HFF-Myc (cell line): ENCODE measurements at places on chromosomes 4 and X.
A peak's percentile ranks its signal among the peaks of the same experiment; 100 is the strongest.

DNA sequence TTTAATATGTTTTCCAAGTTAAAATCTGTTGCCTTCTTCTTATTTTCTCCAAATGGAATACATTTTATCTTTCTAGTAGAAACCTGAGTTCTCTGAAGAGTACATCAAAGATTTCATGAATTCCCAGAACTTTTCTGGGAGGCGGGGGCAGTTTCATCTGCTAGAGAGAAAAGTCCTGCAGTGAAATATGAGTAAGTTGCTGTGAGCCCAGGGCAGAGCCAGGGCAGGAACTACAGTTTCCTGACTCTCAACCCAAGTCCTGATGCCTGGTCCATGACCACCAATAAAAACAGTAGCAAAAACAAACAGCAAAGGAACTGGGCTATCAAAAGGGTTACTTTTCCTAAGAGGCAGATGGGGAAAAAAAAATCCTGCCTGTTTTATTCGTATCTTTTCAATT, 239.4 kb upstream of the CTSO start:
- DNase-seq, result no peak

- no peak for DNase-seq
These were observed 334 bp upstream of the POU4F2 start for GRCh38 chr4:146638333-146638785.

DNA sequence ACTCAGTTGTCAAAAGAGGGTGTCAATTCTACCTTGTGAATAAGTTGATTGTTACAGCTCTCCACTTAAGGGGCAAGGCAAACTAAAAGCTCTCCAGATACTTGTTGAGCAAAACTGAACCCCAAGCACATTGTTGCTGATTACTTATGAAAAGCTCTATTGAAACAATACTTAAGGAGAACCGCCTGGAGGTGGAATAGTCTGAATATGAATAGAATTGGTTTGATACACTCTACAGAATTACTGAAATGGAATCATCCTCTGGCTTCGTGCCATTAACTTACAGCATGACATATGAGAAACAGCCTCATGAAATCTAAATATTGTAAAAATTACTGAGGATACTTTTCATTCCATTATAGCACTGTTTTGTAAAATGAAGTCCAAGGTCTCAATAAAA, 127.0 kb upstream of the SH3RF1 start:
- DNase-seq, result no peak

- DNase-seq, result no peak
These were observed 286.8 kb downstream of the USP46 start for GRCh38 chr4:52372269-52372668.

DNA sequence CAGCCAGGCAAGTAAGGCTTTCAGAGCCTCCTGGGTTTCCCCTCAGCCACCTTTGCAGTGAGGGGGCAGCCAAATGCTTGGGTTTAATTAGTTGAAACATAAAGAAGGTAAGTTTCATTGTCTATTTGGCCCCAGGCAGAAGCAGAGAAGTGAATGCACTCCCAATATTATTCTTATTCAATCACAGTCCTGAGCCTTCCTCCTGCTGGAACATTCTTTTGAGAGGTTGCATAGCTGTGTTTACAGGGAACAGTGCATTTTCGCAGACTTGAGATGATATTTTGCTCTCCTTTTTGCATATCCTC, 13.9 kb downstream of the SLC2A9 start:
- DNase-seq, result no peak

DNA sequence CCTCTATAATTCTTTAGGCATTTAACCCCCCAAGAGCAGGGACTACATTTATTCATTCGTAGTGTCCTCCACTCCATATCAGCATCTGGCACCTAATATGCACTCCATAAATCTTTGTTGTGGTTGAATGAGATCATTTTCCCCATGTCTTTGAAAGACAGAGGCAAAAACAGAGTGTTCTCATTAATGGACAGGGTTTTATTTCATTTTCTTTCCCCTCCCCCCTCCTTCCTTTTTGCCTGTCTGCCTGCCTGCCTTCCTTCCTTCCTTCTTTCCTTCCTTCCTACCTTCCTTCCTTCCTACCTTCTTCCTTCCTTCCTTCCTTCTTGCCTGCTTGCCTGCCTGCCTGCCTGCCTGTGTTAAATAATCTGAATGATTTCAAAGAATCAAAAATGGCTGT, 83.2 kb downstream of the SHROOM3 start:
- DNase-seq, result peak; percentile 57

- DNase-seq, result no peak
These were observed 18.1 kb downstream of the SMIM31 start for GRCh38 chr4:164772076-164772475.

DNA sequence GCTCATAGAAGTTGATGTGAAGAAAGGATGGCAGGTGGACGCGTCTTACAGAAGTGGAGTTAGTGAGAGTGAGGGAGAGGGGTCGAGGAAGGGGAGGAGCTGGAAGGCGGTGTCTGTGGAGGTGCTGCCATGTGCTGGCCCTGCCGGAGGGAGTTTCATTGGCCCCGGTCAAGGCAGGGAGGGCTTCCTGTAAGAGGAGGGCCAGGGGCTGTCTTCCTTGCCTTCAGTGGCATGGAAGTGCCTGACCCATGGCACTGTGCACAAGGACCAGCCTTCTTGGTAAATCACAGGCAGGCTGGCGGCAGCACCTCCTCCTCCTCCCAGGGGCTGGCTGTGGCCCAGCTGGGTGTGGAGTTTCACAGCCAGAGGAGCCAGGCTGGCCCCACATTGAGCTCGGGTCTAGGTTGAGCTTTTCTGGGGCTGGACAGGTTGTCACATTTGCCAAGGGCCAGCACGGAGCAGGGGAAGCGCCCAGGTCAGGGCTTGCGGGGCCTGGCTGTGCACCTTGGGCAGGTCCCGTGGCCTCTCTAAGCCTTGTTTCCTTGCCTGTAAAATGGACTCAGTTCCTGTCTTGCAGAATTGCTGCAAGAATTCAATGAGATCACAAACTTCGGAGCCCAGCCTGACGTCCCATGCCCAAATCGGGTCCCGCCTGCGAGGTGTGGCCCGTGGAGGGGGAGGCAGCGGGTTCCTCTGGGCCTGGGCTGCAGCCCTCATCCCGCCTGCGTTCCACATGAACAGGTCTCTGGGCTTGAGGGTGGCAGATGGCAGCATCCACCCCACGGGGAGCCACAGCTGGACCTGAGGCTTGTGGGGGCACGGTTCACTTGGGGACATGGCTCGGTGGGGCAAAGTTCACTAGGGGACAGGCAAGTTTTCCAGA, 7.0 kb downstream of the HTRA3 start:
- DNase-seq, result no peak

- DNase-seq, result no peak
These were observed 92.3 kb downstream of the PSAPL1 start for GRCh38 chr4:7342223-7343080.

GRCh38 chr4:155140889-155141288, 67.5 kb upstream of the NPY2R start:
- no peak for DNase-seq

GRCh38 chrX:79524642-79525041, 157.5 kb upstream of the ITM2A start:
- no peak for DNase-seq

- no peak for DNase-seq
These were observed 116.5 kb upstream of the NAP1L5 start for GRCh38 chr4:88814043-88814617.

DNA sequence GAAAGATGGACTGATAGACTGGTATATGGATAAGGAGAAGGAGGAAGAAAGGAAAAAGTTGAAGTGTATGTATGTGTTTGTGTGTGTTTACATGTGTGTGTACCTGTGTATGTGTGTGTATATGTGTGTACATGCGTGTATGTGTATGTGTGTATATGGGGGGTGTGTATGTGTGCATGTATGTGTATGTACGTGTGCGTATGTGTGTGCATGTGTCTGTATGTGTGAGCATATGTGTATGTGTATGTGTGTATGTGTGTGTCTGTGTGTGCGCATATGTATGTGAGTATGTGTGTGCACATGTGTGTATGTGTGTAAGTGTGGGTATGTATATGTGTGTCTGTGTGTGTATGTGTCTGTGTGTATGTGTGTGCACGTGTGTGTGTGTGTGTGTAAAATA, 101.5 kb upstream of the KLHL13 start:
- DNase-seq, result no peak

- DNase-seq, result no peak
These were observed 44.8 kb downstream of the TSPAN5 start for GRCh38 chr4:98613453-98614075.

GRCh38 chrX:48696909-48697727, 584 bp downstream of the SUV39H1 start:
- no peak for DNase-seq
